ENCODE measurements at places on chromosomes 4 and X. TPM values are rescaled to one million over a fixed set of nuclear protein-coding genes. Genes with fewer than 3 reads are reported as not detected.

DNA sequence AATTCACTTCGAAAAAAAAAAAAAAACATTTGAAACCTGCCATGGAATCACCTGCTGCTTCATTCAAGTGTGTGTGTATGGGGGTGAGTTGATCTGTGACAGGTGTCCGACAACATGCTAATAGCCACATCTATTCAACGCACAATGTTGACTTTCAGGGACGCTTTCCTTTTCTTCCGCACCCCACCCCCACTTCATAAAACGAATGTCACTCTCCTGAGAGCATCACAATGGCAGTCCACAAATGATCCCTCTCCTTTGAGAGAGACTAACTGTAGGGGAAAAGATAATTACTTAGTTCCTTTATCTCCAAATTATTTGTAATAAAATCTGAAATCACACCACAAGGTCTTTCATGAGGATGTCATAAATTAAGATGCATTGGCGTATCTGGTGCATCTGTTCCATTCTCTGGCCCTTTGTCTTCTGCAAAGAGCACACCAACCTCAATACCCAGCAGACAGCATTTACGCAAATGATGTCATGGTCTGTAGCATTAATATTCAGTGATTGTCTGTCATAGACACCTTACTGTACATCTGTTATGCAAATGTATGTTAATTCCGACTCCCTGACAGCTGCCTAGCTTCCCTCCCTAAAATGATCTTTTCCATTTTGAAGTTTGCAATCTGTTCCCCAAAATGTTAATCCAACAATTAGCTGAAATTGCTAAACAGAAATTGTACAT lies 640.0 kb upstream of the BOD1L1 start:
- no peaks in the 10 kb centered on the region for H3K27me3 ChIP-seq
- no peak overlapping the region for H3K4me3 ChIP-seq
- no peaks in the 10 kb centered on the region for H3K4me1 ChIP-seq
- no peak overlapping the region for H3K27ac ChIP-seq
- no peaks in the 10 kb centered on the region for H3K36me3 ChIP-seq

- H3K4me1 ChIP-seq: no peaks in the 10 kb centered on the region
- H3K4me3 ChIP-seq: no peak overlapping the region
- H3K27me3 ChIP-seq: no peaks in the 10 kb centered on the region
- DNase-seq: no peak
Observed at GRCh38 chrX:85051627-85052026, 48.0 kb downstream of the APOOL start.

GRCh38 chr4:78207951-78208350 lies 150.8 kb downstream of the FRAS1 start:
- H3K36me3 ChIP-seq: no peaks in the 10 kb centered on the region
- no peak for DNase-seq
- no peak overlapping the region for H3K27ac ChIP-seq
- H3K27me3 ChIP-seq: peaks cover 2% of the 10 kb centered on the region
- H3K4me1 ChIP-seq: no peaks in the 10 kb centered on the region

DNA sequence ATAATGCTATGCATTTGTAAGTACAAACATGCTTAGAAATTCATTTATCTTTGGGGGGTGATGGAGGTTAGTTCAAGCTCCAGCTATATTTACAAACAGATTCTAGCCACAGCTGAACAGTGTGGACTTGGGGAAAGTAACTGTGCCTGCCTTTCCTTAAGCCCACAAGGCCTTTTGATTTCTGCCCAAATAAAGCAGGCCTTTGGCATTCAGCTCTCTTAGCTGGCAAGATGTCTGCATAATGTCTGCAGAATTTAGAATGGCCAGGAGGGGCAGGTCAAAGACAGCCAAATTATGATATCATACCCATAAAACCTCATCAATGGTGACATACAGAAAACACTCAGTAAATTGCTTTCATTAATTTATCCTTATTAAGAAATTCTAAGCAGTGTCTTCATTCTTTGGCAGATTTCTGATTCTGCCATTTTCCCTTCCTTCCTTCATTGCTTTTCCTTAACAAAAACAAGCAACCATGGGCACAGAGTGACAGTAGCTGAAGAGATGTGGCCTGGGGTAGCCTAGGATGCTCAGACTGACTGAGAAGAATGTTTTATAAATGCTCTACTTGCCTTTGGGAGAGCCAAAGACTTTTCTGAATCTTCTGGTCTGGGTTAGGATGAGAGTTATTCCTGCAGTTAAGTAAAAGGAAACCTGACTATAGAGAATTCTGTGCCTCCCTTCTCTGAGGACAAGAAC lies 538.7 kb upstream of the NR3C2 start:
- no peak overlapping the region for H3K4me3 ChIP-seq
- DNase-seq: no peak
- no peaks in the 10 kb centered on the region for H3K4me1 ChIP-seq
- no peaks in the 10 kb centered on the region for H3K36me3 ChIP-seq
- no peak overlapping the region for H3K27ac ChIP-seq
- no peaks in the 10 kb centered on the region for H3K27me3 ChIP-seq

The AMELX gene
- not detected for total RNA-seq

The TMSB15C gene
- 3.8 TPM for total RNA-seq

The PAGE1 gene
- not detected for total RNA-seq
